ENCODE measurements at places on chromosomes 12 and 14. TPM values are rescaled to one million over a fixed set of nuclear protein-coding genes. Genes with fewer than 3 reads are reported as not detected.
A peak's percentile ranks its signal among the peaks of the same experiment; 100 is the strongest.

DNA sequence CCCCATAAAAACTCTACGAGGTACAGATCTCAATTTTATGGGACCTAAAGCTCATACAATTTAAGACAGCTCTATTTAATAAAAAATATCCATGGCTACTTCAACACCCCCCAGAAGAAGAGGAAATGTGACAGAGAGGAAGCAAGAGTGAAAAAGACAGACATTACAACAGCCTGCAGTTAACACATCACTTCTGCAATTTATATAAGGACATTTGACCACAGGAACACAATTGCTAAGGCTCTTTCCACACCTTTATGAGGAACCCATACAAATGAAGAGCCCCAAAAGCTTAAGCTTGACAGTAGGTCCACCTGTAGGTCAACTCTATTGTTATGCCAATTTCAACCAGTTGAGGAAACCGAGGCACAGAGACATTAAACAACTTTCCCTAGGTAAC is 5.6 kb downstream of the OR10P1 start:
- no peak for DNase-seq

DNA sequence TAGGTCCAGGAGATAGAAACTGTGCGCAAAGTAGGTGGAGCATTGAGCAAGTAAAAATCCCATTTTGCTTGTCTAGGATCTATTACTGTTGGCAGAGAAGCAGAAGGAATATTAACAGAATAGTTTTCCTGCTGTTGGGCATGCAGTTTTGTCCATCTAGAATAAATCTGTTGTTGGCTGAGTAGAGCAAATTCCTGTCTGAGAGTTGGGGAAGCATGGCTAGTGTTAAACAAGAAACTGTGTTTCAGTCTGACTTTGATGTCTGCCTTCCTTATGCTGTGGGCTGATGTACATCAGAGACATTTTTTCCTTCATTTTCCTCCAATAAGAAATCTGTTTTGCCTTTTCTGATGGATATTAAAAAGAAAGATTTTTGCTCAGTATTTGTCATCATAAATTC is 98.2 kb downstream of the RAD52 start:
- DNase-seq = no peak

DNA sequence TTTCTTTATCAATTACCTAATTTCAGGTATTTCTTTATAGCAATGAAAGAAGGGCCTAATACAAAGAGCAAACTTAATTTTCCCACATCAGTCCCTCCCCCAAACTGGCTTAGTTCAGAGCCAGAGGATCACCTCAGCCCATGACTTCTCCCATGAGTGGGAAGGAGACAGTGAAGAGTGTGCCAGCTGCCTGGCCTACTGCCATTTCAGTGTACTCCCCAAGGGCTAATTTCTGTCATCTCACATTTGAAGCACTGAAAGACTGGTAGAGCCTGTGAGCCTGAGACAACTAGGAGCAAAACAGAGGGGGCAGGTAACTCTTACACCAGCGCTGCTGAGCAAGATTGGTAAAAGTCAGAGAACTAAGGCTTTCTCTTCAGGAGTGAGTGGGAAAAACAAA is 29.1 kb upstream of the ADAM20 start:
- DNase-seq = no peak

KRT8 gene
- polyA plus RNA-seq = 223 TPM

GRCh38 chr12:94938583-94938982 is 64.9 kb downstream of the NDUFA12 start:
- no peak for DNase-seq

SLC39A5 gene
- polyA plus RNA-seq = 51.0 TPM

PA2G4 gene
- polyA plus RNA-seq = 164 TPM

DNA sequence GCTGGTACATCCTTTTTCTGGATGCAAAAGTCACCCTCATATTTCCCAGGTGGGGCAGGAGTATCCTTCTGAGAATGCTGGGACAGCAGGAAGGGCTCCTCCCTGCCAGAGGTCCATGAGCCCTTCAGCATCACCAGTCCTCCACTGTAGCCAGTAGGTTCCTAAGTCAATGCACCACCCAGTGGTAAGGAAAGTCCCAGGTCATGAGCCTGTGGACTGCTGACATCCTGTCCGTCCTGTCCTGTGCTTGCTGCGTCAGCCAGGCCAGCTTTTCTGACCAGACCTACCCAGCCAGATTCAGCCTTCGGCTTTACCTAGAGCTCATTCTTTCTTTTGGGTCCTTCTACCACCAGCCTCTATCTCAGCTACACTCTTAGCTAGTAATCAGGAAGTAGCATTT is 23.0 kb upstream of the ACTN1 start:
- no peak for DNase-seq

DNA sequence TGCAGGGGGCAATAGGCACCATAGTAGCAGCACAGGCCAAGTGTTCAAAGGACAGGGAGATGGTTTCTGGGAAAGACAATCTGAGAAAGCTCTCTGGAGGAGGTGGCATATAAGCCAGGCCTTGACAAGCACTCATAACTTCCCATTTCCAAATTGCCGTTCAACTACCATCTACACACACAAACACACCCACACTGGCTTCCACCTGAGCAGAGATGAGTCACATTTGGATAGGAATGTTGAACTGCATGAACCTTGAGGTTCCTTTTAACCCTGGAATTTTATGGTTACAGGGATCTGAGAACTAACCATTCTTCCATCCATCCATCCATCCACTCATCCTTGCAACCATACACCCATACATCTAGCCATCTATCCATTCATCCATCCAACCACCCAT is 86.6 kb downstream of the KSR2 start:
- no peak for DNase-seq

- DNase-seq = no peak
Measured at GRCh38 chr12:30870491-30871265, 55.9 kb upstream of the TSPAN11 start.

DNA sequence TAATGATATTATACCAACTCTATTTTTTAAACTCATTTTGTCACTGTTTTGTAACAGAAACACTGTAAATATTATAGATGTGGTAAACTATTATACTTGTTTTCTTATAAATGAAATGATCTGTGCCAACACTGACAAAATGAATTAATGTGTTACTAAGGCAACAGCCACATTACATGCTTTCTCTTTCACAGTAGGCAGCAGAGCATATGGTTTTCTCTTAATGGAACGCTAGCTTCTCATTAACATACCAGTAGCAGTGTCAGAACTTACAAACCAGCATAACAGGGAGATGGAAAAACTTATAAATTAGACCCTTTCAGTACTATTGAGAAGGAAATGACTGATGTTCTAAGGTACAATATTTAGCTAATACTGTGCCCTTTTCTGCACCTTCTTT is 398.8 kb downstream of the PRKD1 start:
- DNase-seq = no peak

- DNase-seq = no peak
Measured at GRCh38 chr12:33830070-33830469, 192.2 kb upstream of the ALG10 start.

DNA sequence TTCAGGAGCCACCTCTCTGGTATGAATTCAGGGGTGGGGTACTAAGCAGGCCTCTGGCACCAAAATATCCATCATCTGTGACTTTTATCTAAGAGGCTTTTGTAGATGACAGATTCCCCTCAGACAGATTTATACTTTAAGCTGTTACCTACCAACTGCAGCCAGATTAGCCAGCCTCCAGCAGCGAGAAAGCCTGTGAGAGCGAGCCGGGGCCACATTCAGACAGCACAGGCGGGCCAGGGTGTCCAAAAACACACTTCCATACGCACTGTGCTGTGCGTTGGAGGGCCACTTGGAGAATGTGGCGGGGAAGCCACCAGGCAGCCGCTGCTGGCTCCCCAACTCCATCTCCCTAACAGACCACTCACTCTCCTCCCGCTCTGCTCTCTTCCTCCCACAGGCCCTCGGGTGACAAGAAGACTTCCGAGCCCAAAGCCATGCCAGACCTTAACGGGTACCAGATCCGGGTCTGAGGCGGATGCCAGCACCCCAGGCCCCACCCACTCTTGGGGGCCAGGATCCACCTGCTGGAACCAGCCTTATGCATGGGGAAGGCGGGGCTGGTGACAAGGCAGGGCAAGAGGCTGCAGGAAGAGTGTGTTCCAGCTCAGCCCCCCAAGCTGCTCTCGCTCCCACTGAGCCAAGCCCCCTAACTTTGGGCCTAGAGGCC is 17.4 kb downstream of the VASH1 start:
- no peak for DNase-seq

DNA sequence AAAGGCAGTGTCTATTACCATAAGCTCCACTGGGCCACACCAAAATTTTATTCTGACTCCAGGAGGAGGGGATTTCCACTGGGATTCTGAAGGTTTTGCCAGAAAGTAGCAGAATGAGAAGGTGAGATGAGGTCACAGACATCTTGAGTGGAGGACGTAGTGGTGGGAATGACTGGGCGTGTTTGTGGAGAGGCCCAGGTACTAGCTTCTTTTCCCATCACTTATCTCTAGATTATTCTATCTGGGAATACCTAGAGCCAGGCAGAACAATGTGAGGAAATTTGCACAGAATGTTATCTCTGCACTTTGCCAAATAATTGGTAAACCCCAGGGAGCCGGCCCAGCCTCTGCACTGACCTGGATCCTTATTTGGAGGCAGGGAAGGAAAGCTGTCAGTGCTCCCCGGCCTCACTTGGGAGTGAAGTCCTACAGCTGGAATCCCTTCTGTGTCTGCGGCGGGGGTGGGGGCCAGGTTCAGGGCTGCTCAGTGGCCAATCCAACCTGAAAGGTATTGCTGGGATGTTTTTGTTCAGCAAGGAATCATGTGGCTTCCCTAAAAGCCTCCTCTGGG is 129.4 kb downstream of the C12orf75 start:
- no peak for DNase-seq

- DNase-seq = no peak
Measured at GRCh38 chr12:18864900-18865561, 127.1 kb downstream of the CAPZA3 start.

TAS2R19 gene
- polyA plus RNA-seq = 1.9 TPM

DNA sequence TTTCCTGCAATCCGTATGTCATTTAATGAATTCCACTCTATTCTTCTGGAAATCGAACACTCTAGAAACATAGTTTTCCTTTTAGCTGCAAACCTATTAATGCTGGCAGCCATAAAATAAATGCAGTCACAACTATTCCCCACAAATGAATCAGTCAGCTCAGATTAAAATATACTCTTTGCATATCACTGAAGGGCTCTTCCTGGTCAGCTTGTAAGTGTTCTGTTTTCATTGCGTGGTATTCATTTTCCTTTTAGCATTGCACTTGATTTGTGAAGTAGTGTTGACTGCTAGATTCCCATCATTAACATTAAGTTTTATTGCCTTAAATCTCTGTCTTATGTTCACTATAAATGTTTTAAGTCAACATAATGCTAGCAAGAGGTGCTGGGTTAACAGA is 685.9 kb downstream of the DIO2 start:
- DNase-seq = no peak

GRCh38 chr14:105470350-105471296 is 4.0 kb upstream of the CRIP2 start:
- peak; percentile 24 for DNase-seq

DNA sequence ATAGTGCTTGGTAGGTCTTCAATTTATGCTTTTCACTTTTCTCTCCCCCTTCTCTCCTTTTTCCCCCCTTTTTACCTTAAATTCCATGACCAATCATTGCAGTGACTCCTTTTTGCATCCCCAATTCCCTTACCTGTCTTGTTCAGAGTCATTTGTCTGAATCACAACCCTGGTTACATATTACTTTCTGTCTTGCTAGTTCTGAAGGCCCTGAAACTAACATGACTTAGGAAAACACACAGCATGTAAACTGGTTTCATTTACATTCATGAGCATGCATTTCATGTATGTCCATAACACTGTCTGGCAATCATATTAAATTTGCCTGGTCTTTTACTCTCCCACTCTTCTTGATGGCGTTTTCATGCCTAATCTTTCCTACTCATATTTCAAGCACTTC is 20.3 kb upstream of the FOXG1 start:
- DNase-seq = no peak

SPX gene
- polyA plus RNA-seq = 13.8 TPM

MTA1 gene
- polyA plus RNA-seq = 117 TPM

AKAP6 gene
- 2.9 TPM for polyA plus RNA-seq

DNA sequence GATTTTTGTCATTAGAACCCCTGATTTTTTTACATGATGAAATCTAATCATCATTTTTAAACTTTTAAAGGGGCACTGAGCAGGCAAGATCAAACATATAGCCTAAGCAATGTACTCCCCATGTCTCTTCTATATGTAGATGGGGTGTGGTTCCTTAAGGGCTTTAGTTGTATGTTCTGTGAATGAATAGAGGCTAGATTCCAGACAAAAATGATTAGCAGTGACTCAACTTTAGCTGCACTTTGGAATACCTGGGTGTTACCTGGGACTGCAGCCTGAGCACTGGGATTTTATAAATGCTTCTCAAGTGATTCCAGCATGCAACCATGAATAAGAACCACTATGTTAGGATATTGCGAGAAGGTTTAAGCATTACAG is 256.7 kb upstream of the PLEKHG7 start:
- DNase-seq = no peak

PRB2 gene
- polyA plus RNA-seq = 1.5 TPM

GPR68 gene
- polyA plus RNA-seq = 3.1 TPM

TEAD4 gene
- polyA plus RNA-seq = 16.7 TPM

GRCh38 chr12:87054226-87054625 is 798.0 kb upstream of the MGAT4C start:
- no peak for DNase-seq

GRCh38 chr12:21607701-21608100 is 3.1 kb upstream of the GYS2 start:
- DNase-seq = peak; percentile 12

DNA sequence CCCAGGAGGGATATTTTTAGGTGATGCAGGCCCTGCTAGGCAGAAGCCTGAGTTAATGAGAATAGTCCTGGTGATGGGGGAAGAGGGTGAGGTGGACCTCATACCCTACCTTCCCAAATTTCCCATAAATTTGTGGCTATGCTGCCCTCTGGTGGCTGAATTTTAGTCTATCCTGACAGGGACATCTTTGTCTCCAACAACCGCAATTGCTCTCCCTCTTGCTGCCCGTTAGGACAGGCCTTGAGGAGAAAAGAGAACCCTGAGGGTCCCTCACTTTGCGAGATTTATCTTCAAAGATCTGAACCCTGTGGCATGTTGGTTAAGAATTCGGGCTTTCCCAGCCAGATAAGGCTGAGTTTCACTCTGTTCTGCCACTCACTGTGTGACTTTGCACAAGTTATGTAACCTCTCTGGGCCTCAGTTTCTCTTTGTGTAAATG is 9.8 kb upstream of the ZNF385A start:
- no peak for DNase-seq

GRCh38 chr14:50371546-50371945 is 25.1 kb downstream of the CDKL1 start:
- DNase-seq = no peak

DNA sequence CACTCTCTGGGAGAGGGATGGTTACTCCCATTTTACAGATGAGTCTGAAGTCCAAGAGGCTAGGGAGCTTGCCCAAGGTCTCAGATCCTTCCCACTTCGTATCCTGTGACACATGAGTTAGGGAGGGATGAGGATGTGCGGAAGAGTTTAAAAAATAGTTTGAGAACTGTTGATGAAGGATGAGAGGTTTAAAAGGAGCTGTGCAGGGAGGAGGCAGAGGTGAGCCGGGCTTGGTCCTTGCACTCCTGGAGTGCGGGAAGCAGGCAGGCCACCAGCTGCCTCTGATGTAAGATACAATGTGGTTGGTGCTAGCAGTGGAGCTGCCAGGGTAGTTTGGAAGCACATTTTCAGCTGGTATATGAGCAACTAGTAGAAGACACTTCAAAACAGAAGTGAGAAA is 46.5 kb downstream of the TSPAN9 start:
- no peak for DNase-seq

- DNase-seq = no peak
Measured at GRCh38 chr12:83461336-83461935, 774.7 kb downstream of the TMTC2 start.
